ENCODE measurements at places on chromosomes 6 and 20.

DNA sequence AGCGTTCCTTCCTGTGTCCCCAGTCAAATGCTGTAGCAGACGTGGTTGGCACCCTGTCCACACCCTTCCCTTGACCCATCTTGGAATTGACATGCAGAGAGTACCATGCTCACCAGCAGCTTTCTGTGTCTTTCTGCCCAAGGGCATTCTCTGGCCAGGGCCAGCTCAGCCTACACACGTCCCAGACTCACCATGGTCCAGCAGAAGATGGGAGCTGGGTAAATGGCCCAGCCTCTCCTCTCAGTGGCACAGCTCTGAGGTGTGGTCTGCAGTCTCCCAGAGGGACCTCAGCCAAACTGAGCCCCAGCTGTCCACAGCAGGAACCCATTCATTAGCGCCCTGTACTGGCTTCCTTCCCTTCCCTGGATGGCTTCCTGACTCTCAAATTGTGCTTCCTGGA lies 31.1 kb upstream of the BLCAP start:
- no peak for DNase-seq

DNA sequence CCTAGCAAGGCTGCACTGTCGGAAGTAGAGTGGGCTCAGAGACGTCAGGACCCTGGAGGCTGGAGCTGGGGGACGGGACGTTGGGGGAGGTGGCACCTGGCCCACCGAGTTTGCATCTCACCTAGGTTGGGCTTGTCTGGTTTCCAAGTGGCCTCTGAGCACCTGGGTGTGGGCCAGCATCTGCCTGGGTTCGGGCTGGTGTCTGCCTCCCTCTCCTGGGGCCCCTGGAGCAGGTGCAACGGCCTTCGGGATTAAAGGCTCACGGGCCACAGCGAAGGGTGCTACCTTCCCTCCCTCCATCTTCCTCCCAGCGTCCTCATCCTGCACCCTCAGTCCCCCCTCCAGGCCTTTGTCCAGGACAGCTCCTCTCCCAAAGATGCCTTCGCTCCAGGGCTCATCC lies 6.0 kb downstream of the HRH3 start:
- no peak for DNase-seq

- DNase-seq: no peak
Measured at GRCh38 chr6:169101981-169102380, 151.7 kb downstream of the THBS2 start.

- no peak for DNase-seq
Measured at GRCh38 chr6:138545621-138545980, 46.3 kb upstream of the NHSL1 start.

DNA sequence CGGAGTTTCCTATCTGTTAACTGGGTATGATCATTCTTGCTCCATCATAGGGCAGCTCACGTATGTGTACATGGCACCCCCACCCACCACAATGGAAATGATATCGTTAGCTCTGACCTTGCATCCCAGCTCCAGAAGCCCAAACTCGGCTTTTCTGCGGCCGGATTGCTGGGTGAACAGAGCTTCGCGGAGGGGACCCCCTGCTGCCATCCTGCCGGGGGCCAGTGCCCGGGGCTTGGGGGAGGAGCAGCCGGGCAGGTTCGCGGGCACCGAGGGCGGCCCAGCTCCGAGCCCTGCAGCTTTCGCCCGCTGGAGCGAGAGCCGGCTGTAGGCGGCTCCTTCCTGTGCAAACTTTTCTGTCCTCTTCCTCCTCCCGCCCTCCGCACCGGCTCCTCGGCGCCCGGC lies 24.9 kb upstream of the FUCA2 start:
- DNase-seq: no peak

- DNase-seq: no peak
Measured at GRCh38 chr6:2839982-2840748, 1.5 kb downstream of the SERPINB1 start.

DNA sequence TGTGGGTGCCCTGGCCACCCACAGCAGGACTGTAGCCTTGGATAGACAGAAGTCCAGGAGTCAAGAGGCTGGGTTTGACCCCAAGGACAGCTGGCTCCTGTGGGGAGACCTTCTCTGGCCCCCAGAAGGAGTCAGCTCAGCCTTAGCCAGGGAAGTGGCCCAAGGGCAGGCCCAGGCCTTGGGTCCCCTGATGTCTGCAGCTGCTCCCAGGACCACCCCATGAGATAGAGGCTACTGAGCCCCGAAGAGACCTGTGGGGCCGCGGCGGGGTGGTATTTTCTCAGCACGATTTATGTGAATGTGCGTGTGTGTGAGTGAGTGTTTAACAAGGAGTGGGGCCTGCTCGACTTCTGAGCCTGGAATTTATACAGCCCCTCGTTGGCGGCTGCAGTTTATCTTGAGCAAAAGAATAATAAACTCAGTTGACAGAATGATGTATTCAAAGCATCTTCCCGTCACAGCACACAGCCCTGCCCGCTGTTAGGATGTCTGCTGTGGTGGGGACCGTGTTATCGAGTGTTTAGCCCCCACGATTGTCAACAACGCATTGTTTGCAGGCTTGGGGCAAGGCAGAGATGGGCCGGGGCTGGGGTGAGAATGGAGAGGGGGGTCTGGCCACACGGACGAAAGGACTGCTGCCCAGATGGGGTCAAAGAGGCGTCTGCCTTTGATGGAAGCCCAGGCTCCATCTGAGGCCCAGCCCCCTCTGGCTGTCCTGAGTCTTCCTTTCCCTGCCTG lies 163.3 kb downstream of the VEGFA start:
- no peak for DNase-seq

DNA sequence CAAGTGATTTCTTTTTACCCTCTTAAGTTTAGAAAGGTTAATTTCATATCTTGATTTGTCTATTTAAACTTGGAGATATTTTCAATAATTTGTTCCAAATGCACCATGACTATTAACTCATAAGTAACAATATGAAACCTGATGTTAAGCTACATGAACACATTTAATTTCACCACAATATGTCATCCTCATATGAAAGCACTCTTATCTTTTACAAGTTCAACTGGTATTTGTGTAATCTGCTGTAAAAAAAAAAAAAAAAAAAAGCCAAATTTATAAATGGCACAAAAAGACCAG lies 110.4 kb downstream of the HFE start:
- no peak for DNase-seq

GRCh38 chr6:11414176-11414963 lies 123.2 kb upstream of the TMEM170B start:
- no peak for DNase-seq

DNA sequence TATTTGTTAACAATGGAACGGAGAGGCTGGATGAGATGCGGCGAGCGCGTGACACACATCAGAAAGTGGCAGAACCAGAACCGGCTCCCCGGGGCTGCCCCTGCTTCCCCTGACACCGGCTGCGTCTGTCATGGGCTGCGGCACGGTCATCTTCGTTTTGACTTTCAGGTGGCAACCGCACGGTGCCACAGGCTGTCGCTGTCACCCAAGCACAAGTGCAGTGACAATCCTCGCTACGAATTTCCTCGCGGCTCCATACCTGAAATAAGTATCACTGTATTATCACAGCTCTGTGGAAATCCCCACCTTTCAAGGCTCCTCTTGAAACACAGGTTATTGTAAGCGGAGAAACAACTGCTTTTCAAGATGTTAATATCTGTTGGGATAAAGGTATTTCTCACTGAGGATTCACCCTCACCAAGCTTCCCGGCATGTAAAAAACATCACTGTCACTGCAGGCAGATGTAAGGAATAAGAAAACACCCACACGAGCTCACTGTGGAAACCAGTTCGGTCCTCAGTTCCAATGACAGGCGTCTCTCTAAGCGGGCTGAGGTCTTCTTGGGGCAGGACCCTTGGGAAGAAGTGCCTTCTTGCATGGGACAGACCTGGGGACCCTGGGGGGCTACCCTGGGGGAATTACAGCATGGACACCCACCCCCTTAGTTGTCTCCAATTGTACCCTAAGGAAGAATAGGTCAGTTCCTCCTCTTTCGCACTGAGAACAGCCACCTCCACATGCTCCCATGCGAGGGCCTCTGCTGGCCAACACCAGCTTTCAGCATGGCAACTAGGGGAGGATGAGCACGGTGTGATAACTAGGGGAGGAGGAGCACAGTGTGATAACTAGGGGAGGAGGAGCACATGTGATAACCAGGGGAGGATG lies 86.3 kb downstream of the DACT2 start:
- DNase-seq: no peak

DNA sequence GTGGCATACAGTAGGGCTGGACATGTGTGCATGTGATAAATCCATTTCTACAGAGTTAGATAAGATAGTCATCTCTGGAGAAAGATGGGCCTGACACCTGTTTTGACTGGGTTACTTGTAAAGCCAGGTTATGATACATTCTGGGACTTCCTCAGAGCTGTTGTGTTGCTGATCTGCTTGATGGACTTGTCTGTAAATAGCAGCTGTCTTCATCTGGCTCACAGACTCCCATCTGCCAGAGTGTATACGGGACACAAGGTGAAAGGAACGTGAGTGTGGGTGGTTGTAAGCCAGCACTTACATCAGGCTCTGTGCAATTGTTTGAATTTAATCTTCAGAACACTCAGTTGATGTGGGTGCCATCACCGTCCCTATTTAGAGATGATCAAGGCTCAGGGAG lies 49.8 kb downstream of the ZDHHC14 start:
- DNase-seq: no peak

GRCh38 chr20:46212252-46212651 lies 94.1 kb downstream of the CD40 start:
- no peak for DNase-seq

All from posterior cingulate gyrus (tissue), 11 donors.